Stimulated activated CD8-positive, alpha-beta memory T cell treated with anti-CD3 and anti-CD28 coated beads, Interleukin-2, amount 100 ng/mL, for 1 hour (primary cell): ENCODE measurements at places on chromosomes 16 and 17.

DNA sequence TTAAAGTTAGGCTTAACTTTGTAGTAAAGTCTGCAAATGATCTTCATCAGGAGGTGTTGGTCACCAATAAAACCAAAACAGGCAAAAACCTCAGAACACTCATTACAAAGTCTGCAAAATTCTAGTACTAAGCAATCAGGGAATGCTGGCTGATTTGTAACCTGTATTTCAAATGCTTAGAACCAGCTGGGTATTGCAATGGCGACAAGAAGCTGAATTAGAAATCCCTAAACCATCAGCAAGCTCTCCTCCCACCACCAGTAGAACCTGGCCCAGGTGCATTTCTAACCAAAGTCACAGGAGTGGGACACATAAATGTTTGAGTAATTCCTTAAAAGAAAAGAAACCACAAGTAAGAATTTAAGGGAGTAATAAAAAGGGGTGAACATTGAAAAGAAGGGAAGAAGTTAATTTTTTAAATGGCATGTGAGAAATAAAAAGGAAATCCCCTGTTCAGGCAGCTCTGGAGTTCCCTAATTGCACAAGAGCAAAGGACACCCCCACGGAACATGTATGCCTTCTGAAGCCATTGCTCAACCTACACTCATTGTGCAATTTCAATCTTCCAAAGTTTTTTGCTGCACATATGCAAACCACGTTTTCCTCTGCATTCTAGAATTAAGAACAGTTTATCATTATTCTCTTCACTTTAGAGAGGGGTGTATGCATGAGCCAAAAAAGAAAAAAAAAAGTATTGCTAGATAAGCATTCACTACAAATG lies 102.9 kb downstream of the HIC1 start:
- no peak for DNase-seq

GRCh38 chr17:48012151-48012520 lies 25.5 kb downstream of the COPZ2 start:
- peak; percentile 42 for DNase-seq

GRCh38 chr16:86205521-86206245 lies 304.6 kb upstream of the FOXF1 start:
- no peak for DNase-seq

DNA sequence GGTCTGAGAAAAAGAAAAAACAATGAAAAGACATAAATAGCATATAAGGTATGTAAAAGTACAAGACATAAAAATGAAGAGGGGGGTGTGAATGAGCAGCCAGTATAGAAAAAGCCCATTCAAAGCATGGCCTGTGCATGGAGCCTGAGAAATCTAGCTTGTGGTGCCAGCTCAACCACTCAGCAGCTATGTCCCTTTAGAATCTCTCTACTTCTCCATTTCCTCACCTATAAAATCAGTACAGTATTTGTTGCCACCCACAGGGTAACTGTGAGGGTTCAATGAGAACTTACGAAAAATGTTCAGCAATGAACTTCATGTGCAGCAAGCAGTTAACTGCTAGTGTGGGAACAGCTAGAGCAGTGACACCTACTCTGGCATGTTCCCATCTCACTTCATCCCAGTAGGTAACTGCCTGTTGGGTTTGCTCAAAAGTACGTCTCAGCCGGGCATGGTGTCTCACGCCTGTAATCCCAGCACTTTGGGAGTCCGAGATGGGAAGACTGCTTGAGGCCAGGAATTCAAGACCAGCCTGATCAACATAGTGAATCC lies 15.3 kb downstream of the CYTH1 start:
- no peak for DNase-seq

- DNase-seq: no peak
Observed at GRCh38 chr17:73519714-73520368, 124.4 kb downstream of the SDK2 start.

DNA sequence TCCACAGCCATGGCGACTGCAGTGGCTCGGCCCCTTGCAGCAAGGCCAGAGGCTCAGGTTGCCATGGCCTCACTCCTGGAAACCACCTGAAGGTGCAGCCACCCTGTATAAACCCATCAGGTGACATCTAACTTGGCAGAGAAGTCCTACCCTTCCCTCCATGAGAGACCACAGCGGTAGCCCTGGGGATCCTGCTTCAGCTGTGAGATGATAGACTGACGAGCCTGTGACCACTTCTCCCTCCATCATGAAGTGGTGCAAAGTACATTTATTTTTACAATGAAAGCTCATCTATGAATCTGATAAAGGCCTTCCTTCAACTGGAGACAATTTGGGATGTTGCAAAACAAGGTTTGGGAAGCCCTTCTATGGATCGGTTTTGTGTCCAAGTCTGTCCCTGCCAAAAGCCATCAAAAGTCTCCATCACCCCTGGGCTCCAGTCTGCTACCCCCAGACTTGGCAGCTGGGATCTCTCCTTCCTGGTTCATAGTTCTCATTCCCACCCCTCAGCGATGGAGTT lies 1.8 kb downstream of the ZACN start:
- DNase-seq: no peak

DNA sequence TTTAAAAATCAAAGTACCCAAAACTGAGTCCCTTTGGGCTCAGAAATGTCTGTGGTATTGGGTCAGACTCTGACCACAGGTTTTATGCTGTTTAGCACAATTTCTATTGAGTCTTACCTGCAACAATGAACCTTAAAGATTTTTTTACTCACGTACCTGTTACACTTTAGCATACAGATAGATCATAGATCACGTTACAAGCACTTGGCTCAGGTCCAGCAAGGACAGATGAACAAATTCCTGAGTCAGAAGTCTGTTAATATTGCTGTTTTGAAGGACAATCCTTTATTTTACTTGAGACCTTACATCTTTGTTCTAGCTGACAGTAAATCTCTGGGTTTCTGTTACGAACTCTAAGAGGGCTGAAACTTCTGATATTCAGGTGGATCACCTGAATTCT lies 12.8 kb downstream of the SLC7A6OS start:
- DNase-seq: no peak

- DNase-seq: no peak
Observed at GRCh38 chr16:11586378-11586855, 302 bp downstream of the LITAF start.

DNA sequence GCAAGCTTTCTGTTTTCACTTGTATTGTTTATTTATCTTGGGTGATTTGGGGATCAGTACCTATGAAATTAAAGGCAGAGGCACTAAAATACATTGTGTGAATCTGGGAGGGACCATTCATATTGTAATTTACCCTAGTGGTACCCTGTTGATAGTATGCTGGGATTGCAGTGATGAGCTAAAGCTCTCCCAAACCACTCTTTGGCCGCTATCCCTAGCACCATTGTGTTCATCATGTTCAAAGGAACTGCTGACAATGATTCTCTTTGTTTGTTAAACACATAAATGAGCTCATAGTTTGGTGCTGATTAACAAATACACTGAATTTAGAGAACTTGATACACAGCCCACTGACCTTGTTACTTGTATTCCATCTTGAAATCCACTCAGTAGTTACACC lies 1469.8 kb downstream of the CDH11 start:
- no peak for DNase-seq

DNA sequence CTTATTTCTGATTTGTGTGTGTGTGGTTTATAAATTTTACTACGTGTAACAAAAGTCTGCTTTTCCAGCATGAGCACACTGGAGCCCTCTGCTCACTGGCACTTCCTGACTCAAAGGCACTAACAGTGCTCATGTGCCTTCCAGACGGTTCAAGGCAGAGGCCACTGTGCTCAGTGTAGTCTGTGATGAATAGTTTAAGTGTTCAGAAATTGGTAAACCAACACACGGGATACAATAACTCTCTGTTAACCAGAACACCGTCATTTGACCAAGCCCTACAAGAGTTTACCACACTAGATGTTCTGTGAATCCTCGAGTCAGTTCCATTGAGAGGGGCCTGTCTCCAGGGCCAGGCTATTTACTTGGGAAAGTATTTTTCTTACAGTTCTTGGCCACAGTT lies 191.9 kb downstream of the MRTFB start:
- DNase-seq: no peak
